ENCODE measurements at places on chromosomes 3 and 15.

DNA sequence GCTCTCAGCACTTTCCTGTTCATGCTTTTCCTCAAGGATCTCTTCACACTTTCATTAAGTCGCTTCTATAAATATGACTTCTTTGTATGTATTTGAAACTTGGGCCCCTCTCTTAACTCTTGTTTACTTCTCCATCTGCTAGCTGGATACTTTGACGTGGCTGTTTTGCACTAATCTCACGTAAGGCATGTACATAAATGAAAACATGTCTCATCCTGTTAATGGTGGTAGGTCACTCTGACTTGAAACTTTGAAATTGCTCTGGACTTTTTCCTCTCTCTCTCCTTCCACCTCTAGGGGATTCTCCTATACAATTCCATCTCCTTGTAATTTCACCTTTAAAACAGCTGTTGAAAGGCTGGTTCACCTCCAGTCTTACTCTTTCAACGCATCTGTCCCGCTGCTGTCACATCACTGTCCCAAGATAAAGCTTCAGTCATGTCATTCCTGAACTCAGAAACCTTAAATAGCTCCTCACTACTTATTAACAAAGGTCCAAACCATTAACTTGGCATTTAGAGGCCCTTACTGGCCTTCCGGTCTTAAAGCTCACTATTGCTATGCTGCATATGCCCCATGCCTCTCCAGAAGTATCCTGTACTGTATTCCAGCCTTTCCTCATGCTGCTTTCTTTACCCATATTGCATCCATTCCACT is 1.2 kb downstream of the BLOC1S6 start:
- DNase-seq: no peak

GRCh38 chr15:98505611-98506031 is 142.7 kb upstream of the IGF1R start:
- no peak for DNase-seq

- no peak for DNase-seq
Measured at GRCh38 chr3:37904601-37905000, 42.9 kb downstream of the CTDSPL start.

GRCh38 chr15:27970661-27971392 is 128.3 kb downstream of the OCA2 start:
- DNase-seq: no peak

GRCh38 chr15:93466380-93466779 is 377.4 kb upstream of the RGMA start:
- no peak for DNase-seq

DNA sequence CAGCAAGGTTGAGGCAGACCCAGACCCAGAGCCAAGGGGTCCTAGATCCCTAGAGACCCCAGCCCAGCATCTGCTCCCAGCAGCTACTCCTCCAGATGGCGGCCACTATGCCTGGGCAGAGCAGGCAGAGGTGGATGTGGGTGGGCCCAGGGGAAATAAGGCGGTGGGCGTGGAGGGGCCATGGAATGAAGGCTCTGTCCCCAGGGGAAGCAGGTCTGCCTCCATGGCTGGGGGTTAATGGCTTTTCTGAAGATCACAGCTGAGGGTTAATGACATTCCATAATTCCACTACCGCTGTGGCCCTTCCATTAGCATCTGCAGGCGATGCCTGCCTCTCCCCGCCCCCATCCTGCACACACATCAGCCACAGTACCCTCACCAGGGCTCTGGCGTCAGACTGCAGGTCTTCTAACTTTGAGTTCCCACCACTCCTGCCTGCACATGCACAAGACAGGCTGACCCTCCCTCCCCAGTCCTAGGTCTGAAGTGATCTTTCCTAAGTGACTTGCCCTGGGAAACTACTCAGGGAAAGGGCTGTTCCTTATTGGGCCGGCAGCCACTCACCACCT is 41.2 kb downstream of the CCDC33 start:
- DNase-seq: no peak

DNA sequence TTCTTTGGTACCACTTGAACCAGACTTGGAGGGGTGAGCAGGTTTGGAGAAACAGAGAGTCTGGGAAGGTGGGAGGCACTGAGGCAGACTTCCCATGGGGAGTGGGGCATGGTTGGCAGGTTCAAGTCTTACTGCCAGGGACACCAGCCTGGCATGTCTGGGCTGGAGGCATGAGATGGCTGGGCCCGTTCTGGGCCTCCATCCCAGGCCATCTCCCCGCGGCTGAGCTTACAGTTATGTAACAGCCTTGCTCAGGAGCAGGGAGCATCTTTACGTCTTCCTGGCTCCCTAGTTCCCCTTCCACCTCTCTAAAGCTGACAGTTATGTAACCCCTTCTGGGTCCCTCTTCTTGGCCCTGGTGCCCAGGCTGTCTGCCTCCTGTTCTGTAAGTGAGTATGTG is 12.4 kb downstream of the VIPR1 start:
- no peak for DNase-seq

DNA sequence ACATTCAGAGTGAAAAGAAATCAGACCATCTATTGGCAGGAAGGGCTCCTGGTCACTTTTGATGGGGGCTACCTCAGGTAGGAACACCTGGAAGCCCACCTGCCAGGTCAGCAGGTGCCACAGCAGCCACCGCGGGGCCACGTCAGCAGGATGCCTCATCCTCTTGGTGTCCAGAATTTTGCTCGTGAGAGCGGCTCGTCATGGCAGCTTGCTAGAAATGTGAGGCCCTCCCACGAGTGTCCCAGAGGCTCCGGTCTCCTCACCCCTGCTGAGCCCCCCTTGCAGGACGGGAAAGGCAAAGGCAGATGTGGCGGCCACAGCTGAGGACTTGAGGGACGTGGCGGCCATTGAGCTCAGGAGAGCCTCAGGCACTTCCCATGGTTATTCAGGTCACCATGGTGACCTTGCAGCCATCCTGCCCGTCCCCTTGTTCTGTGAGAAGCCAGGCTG is 129.4 kb downstream of the LRRK1 start:
- no peak for DNase-seq

DNA sequence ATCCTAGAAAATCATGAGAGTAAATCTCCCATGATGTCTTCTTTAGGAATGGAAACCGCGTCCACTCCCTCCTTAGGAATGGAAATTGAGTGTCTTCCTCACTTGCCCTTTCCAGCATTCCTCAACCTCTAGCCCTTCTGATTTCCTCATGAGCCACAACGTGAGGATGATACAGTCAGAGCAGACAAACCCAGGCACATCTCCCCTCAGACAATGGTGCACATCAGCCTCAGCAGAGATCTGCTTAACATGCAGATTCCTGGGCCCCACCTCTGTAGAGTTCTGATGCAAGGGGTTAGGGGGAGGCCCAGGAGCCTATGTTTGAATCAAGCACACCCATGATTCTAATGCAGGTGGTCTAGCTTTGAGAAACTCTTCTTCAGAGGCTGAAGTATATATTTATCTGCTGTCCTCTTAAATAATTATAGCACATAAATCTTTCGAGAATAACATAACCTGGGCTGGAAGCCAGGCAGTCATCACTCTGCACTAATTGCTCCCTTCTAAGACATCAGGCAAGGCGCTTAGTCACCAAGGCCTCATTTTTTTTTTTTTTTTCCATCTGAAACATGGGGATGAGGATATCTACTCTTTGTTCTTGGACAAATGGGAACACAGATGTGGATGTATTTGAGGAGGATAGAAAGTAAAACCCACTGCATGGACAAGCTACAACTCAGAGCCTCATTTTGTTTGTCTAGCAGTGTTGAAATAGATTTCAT is 81.7 kb downstream of the PRICKLE2 start:
- no peak for DNase-seq

DNA sequence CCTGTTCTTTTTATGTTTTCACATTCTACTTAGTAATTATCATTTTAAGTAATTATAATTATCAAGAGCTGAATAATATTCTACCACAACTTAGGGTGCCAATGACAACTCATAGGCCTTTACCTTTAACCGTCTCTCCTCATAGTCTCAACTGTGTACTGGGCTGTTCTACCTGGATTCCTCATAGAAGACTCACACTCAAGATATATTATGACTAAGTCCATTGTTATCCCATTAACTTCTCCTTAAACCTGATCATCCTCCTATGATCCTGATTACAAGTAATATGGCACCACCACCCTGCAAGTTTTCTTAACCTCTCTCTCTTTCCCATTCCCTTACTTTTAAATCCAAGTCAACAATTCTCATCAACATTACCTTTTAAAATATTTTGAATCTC is 285.9 kb upstream of the VEPH1 start:
- no peak for DNase-seq
